Stimulated activated CD4-positive, alpha-beta T cell treated with anti-CD3 and anti-CD28 coated beads, Interleukin-4, amount 100 ng/mL, for 4 hours (primary cell): ENCODE measurements at places on chromosomes 5 and 9.

- no peak for DNase-seq
Measured at GRCh38 chr5:82808960-82809359, 268.2 kb downstream of the TMEM167A start.

DNA sequence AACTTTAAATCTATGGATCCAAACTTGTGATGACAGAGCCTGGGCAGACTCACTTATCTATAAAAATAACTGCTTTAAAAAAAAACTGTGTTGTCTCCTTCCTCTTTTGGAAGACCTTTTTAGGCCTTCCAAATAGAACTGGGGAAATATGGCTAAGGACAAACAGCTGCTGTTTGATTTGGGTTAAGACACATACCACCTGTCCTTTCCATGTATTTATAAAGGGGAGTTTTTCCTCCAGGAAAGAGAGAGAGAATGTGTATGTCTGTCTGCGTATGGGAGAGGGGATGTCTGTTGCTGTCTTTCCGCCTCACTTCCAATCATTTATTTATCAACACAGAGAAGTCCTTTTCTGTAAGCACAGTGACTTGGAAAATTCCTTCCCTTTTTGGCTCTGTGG, 2.8 kb downstream of the ARHGEF37 start:
- DNase-seq: no peak

- DNase-seq: no peak
Measured at GRCh38 chr9:107404161-107404560, 85.4 kb downstream of the KLF4 start.

DNA sequence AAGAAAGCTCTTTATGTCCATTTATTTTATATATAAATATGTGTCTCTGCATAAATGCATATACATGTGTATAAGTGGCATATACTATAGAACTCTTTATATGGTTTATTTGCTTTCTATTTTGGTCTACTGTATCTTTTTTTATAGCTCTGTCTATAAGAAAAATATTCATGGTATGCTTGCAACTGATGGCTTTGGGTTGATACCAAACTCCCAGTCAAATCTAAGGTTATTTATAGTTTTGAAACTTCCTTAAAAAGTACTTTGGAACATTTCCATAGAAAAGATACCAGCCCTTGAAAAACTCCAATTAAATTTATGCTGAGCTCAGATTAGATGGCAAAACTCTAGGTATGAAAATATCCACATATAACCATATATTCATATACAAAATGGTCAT, 120.0 kb upstream of the KLF9 start:
- DNase-seq: no peak
